Stimulated activated CD4-positive, alpha-beta T cell treated with anti-CD3 and anti-CD28 coated beads, Interleukin-15, amount 100 ng/mL, for 48 hours (primary cell): ENCODE measurements at places on chromosomes 12 and 14.

DNA sequence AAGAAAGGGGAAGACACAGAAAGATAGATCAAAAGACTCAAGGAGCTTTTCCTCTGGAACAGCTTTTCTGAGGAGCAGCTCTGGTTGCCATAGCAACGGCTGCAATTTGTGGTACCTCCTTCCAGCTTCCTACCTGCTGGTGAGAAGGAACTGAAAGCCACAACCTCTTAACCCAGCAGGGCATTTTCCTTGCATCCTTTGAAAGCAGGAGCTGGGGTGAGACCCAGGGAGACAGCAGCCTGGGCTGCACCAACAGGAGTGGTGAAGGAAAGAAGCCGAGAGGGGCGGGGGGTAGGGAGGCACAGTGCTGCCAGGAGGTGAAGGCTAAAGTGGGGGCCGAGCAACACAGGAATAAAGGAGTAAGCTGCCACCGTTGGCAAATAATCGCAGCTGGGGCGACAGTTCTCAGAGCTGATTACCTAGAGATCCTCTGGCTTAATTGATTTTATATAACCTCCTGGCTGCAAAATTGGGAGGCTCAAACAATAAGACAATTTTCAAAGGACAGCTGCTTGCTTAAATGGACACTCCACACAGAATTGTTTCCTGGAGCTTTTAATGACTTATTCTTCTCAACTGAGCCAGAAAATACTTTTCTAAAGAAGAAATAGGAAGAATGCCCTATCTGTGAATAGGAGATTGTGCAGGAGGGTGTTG lies 129.4 kb downstream of the RPAP3 start:
- DNase-seq = no peak

DNA sequence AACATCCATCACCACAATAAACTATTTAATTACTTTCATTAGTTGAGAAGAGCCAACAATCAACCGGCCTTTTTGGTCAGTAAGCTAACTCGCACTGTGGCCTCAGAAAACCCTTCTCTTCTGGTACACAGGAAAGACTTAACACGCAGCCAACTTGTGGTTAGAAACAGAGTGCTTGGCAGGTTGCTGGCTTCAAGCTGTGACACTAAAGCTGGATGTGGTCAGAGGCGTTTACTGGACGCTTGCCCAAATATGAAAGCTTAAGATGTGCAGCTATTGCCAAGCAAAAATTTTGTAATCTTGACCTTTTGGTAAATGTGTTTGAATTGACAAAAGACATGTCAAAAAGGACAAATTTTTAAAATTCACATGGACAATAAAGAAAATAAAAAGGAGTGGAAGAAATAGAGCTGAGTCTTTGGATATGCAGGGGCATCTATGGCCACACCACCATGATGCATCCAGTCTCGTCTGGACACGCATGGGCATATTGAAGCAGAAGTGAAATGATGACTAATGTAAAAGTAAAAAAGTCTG lies 2.6 kb upstream of the KLRK1 start:
- no peak for DNase-seq

DNA sequence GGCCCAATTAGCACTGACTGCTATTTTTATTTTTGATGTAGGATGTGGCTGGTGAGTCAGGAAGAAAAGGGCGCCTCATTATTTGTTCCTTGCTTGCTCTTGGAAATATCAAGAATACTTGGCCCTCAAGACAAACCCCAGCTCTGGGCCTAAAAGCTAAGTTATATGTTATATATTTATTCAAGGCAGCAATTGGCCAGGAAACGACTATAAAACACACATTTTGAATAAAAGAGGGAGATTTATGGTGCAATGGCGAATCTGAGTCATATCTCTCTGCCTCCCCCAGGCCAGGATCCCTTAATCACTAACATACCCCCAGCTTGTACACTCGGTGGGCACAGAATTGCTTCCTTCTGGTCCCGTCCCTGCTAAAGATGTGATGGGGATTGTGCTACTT lies 63.3 kb downstream of the TBX5 start:
- no peak for DNase-seq

GRCh38 chr14:85444635-85445034 lies 85.3 kb upstream of the FLRT2 start:
- DNase-seq = no peak

DNA sequence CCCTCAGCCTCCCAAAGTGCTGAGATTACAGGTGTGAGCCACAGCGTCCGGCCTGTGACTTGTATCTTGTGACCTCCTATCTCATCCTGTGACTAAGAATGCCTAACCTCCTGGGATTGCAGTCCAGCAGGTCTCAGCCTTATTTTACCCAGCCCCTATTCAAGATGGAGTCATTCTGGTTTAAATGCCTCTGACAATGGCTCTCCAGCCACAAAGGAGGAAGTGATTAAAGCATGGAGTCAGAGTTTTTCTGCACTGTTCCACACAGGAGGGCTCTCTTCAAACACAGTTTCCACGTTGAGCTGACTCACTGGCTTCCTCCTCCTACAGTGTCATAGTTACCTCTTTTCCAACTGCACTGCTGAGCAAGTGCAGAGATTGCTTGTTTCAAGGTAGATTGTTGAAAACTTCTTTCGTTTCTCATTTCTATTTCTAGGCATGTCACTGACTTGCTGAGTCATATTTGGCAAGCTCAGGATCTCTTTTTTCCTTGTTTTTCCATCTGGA lies 383.8 kb downstream of the PCNX1 start:
- peak; percentile 40 for DNase-seq

- DNase-seq = no peak
Observed at GRCh38 chr14:29821242-29821641, 106.4 kb downstream of the PRKD1 start.

- DNase-seq = no peak
Observed at GRCh38 chr12:2380946-2381345, 328.2 kb downstream of the CACNA1C start.

DNA sequence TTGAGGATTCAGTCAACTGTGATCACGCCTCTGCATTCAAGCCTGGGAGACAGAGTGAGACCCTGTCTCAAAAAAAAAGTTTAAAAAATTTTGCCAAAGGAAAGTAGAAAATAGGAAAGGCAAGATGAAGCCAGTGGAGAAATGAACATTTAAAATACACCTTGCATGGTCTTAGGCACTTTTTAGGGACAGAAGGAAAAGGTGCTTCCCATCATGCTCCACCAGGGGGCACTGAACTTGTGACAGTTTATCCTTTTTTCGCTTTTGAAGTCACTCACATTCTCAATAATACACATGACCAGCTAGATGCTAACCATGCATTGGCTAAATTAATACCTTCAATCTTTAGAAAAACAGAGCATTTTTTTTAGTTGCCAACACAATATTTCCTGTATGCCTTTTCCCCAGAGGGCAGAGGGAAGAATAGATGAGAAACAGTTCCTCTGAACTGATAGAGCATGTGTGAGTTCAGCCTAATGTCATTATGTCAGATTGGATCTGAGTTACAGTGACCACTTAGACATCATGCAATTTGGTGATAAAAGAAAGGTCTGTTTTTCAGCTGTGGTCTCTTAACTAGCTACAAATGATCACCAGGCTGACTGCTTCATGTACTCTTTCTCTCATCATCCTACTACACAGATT lies 221.8 kb upstream of the SSTR1 start:
- peak; percentile 7 for DNase-seq

GRCh38 chr14:49992901-49993339 lies 100.0 kb downstream of the ARF6 start:
- DNase-seq = peak; percentile 33

GRCh38 chr12:94988471-94988870 lies 15.0 kb downstream of the NDUFA12 start:
- no peak for DNase-seq

DNA sequence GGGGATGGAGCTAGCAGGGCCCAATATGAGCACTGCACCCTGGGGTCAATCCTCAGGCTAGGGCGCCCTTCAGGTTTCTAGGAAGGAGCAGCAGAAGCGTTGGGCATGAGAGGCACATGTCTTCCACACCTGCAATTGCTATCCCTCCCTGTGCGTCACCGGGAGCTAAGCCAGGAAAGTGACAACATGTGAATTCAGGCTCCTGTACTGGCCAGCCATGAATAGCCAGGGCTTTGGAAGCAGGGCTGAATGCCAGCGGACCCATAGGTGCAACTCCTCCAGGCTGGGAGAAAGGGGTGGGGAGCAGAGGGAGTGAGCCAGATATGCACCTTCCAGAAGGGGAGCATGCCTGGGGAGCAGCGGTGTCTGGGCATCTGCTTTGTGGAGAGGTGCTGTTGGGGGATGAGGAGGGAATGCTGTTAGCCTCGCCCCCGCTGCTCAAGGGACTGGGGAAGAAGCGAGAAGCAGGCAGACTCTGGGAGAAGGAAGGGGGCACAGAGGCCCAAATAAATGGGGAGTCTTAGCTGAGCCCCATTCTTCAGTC lies 6.1 kb downstream of the HOXC5 start:
- DNase-seq = no peak
